SIG-M5 (cell line): ENCODE measurements at places on chromosomes 2 and 18.

GRCh38 chr2:235614900-235615712, 121.3 kb downstream of the AGAP1 start:
- no peak for DNase-seq

DNA sequence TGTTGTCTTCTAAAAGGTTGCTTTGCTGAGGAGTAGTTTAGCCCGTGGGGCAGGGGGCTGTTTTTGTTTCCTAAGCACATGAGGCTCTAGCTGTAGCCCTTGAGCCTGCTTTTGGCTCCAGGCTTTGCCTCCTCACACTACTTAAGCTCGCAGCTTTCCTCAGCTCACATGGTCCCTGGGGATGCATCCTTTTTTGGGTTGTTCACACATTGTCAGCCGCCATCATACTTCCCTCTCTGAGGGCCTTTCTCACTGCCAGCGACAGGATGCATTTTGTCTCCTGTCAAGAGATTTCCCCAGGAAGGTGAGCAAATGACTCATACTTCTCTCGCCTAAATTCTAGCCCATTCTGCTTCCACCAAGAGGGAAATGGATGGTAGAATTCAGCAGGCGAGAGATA, 279.5 kb upstream of the PKDCC start:
- DNase-seq = no peak

GRCh38 chr18:35042389-35043071, 1.3 kb downstream of the MAPRE2 start:
- no peak for DNase-seq

- DNase-seq = no peak
Measured at GRCh38 chr2:20597860-20598183, 53.1 kb downstream of the HS1BP3 start.

- no peak for DNase-seq
Measured at GRCh38 chr2:160469621-160470204, 23.9 kb downstream of the RBMS1 start.
